Right ventricle myocardium inferior (tissue), 1 donor: ENCODE measurements at places on chromosomes 2 and 18.

- no peak for DNase-seq
Measured at GRCh38 chr18:56522816-56523215, 115.6 kb downstream of the TXNL1 start.

DNA sequence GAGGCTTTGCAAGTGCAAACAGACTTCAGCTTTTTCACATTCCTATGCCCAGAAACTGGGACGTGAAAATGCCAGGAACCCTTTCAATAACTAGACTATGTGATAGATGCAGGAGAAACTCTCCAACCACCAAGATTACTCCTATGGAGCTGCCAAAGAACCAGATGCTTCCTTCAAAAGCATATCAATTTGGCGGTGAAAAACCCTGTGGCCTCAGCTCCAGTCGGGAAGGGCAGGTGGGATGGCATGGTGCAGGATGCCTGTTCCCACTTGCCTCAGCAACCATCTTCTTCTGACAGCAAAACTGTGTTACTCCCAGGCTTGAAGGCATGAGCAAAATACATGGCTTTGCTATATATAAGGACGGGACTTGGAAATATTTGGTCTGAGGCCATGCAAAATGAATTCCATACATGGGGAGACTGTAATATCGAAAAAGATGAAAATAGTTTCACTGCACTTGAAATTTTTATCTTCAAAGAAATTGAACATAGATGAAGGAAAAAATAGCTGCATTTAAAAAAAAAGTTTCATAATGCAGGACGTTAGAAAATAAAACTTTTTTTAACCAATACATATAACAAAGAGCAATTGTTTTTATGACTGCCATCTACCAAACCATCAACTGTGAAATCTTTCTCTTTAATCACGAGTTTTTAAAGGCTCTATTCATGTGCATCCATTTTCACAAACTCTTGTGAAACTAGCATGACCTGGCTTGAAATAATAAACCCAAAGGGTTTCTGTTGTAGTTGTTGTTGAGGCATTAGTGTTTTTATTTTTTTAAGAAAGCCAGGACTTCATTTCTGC lies 99.1 kb downstream of the AFF3 start:
- DNase-seq, result no peak

GRCh38 chr2:102355526-102356380 lies at the start of gene IL18R1:
IL18R1 (plus strand) TSS chr2:102355796; CDS start chr2:102362661, 6,865 bp downstream.
- peak; percentile 94 for DNase-seq

GRCh38 chr2:46504685-46505471 lies 25.5 kb downstream of the TMEM247 start:
- no peak for DNase-seq

DNA sequence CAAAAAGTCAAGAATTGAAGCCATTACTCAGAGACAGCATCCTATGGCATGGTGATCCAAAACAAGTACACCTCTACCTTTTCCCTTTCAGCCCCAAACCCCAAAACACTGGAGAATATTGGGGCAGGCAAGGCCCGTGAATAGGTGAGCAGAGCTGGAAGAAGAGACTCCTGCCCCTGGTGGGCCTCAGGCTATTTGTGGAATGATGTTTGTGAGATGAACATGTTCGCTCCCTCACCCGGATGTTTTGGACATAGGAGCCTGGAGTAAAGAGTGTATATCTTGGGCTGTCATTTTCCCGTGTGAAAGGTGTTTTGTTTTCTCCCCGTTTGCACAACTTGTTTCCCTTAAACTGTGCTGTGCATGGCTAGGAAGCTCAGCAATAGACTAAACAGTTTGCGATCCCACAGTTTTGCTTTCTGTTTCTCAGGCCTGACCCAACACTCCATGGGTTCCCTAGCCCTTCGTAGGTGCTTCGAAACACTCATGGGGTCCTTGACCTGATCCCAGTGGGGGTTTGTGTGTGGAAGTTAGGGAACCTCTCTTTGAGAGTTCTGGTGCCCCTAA lies 136.5 kb upstream of the TNP1 start:
- DNase-seq, result no peak

DNA sequence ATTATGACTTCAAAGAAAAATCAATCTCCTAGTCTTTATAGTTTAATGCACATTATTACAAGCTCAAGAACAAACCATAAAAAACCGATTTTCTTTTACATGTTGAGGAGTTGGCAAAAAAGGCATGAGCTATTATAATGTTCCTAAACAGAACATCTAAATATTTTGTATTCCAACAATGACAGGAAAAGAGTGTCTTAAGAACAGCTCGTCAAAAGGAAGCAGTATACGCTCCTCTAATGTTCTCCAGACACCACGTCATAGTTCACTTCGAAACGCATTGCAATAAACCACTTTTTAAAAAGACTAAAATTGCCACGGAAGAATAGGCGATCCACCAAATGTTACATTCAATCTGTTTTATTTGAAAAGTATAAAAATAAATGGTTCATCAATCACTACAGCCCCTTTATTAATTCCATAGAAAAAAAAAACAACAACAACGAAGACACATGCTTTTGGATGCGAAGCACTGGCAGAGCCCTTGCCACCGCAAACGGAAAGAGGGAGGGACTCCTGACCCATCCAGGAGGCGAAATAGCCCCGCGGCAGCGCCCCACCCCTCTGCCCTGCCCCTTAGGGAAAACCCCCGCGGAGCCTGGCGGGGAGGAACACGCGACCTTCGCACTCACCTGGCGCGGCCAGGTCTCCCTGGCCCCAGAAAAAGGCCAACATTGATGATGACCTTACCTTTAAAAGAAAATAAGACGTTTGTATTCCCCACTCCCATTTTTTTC lies 45.8 kb downstream of the MBP start:
- DNase-seq, result peak; percentile 72

DNA sequence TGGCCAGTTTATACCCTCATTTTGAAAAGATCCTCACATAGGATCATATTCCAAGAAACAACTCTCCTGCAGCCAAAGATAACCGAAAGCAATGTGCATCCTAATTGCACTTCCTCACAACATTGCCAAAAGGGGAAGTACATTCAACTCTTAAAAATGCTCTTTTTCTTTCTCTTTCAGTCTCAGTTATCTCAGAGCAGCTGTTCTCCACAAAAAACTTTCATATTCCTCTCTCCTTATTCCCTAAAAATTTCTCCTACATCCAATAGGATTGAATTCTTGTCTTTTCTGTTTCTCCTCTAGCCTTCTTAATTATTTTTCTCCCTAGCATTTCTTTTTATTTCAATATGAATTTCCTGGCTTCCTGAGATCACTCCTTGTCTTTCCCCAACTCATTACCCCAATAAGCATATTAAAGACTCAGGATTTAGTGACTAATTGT lies 7.4 kb upstream of the VRK2 start:
- DNase-seq, result no peak

- DNase-seq, result no peak
Measured at GRCh38 chr2:149375801-149376361, 45.5 kb downstream of the LYPD6 start.

DNA sequence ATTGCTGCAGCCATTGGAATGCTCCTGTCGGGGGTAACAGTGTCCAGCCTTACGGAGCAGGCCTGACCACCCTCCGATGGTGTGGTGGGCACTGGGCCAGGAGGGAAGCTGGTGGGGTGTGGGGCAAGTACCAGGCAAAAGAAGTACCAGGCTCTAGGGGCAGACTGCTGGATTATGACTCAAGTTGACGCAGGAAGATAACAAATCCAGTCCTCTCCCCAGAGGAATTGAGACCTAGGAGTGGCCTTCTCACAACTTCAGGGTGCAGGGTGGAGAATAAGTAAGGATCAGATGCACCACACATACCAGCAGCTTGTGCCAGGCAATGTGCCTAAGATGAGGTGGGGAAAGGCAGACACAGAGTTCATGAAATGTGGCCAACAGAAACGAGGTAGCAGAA lies 37.9 kb downstream of the SEMA4F start:
- no peak for DNase-seq

DNA sequence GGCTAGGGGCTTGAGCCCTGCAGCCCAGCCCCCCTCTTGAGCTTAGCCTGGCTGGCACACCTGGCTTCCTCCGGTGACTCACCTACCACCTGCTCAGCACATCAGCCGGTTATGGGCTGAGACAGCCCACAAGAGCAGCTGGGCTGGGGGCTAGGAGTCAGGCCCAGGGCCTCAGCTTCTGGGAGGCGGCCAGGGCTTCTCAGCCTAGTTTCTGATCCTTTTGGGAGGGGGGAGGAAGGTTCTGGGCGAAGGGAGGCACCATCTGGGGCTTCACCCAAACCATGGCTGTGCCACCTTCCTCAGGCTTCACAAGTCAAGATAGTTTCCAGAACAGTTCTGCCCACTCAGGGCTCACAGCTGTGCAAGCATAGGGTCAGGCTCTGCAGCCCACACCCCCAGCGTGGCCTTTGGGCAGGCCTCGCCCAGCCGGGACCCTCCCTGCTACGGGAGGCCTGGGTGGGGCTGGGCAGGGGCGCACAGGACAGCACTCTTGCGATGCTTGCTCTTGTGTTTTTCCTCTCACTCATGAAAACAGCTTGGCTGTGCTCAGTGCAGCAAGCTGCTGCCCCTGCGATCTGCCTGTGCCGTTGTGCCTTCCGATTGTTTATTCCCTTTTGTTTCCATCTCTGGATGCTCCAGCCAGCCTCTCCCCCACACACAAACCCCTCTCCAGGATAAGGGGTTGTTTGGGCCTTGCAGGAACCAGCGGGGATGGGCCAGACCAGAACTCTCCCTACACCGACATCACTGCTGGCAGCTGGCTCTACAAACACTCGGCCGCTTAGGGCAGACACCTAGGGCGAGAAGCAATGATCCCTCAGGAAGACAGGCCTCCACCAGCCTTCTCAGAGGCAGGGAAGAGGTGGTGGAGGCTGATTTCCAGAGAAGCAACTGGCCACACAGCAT lies 26.1 kb upstream of the SEMA4C start:
- DNase-seq, result no peak

DNA sequence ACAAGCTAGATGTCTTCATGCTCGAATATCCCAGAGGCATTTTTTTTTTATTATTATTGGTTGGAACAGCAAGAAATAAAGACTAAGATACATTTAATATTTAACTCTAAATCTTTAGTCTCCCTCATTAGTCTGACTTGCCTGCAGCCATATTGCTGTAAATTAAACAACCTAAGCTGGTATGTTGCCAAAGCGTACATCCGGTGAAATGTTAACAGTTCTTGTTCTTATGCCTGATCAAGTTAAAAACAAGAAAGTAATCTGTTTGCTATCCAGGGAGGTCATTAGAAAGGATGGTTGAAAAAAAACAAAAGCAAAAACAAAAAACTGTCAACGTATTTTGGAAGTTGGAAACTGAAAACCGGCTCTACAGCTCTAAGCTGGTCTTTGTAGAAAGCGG lies 125.9 kb upstream of the NABP1 start:
- DNase-seq, result no peak

DNA sequence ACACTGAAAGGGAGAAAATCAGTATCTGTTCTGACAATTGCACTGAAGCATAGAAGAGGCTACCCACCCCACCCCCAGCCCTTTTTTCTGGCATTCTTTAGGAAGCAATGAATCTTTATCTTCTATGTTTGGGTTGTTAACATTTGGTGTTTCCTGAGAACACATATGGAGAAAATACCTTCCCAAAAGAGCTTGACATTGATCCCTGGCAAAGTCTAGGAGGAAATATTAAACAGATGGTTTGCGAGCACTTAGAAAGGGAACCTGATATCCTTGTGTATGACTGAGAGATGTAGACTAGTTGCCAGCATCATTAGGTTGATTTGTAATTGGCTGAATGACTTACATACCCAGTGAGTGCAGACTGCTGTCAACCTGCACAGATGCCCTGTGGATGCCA lies 42.9 kb downstream of the DOK1 start:
- DNase-seq, result no peak

DNA sequence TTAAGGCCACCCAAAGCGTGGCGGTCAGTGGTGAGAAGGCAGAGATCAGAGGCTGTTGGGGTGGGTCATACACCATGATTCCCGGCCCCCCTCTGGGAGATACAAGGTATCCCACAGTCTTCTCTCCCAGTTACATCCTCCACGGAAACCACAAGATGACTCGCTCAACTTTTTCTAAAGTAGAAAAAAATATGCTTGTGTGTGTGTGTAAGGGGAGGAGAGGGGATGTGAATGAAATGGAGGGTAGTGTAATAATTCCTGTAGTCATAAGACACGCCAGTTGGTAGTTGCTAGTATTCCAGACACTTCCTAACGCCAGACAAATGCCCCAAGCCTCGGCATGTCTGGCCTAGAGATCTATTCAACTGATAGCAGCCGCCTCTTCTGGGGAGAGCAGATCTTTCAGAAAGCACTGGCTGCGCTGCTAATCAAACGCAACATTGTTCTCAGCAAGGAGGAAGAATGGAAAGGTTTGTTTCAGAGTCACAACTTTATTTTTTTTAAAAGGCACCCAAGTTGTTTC lies 143.5 kb downstream of the TGIF1 start:
- no peak for DNase-seq

DNA sequence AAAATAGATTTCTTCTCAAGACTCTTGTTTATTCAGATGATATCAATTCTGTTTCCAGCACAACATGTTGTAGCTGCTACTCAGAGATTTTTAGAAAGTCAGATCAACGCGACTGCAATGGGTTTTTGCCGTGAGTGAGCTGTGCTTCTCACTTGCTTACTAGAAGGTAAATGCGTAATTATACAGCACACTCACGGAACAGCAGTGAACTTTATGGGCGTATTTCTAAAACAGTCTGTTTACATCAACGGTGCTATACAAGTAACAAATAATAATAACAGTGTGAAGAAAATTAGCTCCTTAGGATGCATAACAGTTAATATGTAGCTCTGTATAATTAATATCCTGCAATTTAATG lies 533.6 kb downstream of the RNF144A start:
- no peak for DNase-seq
